ENCODE measurements at places on chromosomes 3 and 15.

DNA sequence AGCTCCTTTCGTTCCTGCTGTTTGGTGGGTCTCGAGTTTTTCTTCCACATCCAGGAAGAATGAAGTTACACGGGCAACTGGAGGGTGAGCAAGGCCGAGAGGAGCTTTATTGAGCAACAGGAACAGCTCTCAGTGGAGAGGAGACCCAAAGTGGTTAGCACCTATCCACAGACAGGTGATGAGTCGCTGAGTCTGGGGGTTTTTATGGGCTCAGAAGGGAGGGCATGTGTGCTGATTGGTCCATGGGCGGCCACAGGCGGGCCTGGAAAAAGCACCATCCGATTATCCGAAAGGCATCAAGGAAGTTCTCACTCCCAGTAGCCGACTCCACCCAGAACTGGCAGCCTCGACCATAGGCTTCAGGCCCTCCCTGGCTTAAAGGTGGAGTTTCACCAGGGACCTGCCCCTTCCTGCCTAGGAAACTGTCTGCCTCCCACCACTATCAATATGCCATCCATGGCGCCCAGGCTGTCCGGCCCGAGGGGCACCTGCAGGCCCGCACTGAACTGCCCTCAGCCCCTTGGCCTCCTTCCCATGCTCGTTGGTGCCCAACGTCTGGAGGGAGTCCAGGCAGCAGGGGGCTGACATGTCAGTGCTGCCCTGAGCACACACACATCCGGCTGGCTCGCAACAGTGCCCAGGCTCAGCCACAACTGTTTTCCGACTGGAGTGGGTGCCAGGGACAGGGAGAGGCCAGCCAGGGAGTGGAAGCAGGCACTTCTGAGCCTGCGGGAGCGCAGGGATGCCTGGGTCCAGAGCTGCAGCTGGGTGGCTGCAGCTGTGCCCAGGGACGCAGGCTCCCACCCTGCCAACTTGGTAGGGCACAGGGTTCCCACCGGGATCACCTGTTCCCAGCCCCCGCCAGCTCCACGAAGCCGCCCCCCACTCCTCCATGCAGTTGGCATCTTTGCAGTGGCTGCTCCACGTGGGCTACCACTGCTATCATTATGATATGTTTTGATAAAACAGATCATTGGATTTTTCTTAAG is 170.2 kb downstream of the FNDC3B start:
- DNase-seq: no peak

- no peak for DNase-seq
Observed at GRCh38 chr3:41674449-41674848, 287.5 kb downstream of the ULK4 start.

- DNase-seq: no peak
Observed at GRCh38 chr3:115758076-115758763, 134.9 kb downstream of the GAP43 start.

DNA sequence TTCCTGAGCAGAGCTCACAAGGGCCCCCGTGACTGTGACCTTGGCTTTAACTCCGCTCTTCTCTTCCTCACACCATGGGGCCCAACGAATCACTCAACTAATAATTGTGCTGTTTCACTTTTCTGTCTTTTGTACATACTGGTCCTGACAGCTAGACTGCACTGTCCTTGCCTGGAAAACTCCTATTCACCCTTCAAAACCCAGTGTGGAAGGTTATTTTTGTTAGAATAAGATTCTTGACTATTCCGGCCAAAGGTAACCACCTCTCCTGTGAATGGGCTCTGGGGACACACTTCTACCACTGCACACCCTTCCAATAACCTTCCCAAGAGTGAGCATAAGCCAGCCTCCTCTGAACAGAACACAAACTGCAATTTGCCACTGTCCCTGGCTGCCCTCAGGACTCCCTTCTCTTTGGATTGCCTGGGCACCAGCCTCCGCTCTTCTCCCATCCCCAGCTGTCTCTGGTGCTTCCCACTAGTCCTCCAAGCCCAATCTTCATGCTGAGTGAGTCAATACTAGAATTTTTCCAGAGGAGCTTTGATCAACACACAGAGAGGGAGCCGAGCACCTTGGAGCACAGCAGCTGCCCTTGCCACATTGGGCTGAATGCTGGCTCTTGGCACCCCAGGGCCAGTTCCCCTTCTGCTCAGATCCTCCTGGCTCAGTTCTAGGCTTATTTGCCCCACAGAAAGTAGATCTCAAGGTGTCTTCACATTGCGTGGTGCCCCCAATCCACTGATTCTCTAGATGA is 2.1 kb downstream of the SCN5A start:
- DNase-seq: no peak

GRCh38 chr15:100309109-100310040 is 32.4 kb downstream of the ADAMTS17 start:
- no peak for DNase-seq

GRCh38 chr3:165185707-165186327 is 10.4 kb downstream of the SLITRK3 start:
- no peak for DNase-seq

DNA sequence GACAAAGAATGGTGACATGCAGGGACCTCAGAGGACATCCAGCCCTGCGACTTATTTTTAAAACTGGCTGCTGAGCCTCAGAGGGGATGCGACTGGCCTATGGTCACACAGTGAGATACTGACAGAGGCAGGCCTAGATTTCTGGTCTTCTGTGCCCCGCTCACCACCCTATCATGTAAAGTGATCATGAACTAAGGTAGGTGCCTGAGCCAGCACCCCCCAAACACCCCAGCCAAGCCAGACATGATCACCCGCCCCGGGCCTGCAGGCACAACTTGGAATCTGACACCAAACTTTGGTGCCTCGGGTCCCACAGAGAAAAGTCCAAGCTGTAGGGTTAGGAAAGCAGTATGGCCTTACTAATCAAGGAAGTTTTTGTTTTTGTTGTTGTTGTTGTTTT is 33.9 kb upstream of the HHATL start:
- DNase-seq: no peak

DNA sequence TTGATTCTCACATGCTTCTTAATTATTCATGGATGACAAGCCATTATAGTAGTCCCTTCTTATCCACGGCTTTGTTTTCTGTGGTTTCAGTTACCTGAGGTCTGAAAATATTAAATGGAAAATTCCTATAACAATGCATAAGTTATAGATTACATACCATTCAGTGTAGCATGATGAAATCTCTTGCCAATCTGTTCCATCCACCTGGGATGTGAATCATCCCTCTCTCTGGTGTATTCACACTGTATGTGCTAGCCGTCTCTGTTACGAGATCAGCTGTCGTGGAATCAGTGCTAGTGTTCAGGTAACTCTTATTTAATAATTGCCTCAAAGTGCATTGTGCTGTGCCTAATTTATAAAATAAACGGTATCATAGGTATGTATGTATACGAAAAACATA is 5.2 kb downstream of the WDR5B start:
- no peak for DNase-seq

DNA sequence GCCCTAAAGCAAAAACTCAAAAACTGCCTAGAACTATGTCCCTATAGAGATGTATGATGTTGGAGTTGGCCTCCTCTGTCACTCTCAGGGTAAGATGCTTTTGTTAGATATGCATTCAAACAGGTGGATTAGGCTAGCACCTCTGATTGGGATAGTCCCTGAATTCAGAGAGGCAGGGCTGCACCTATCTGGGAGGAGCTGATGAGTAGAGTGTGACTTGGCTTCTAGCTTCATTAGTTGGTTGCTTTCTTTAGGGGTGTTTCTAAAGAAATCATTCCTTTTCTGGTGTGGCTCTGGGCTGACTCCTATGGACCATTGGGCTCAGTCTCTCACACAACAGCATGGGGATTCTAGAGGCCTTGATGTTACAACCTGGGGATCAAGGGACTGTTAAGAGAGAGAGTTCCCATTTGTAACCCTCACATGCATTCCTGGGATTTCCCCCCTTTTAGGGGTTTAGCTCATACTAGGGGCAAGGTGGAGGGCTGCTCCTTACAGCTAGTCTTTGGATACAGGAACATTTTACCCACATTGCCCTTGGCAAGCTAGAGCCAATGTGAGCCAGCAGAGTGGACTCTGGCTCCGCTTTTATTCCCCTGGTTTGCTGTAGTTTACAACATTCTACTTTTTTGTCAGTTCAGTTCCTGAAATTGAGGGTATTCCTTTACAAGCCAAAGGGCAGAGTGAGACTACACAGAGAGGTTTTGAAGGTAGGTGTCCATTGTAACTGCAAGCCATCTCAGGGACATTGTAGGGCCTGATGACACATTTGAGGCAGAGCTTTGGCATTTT is 7.5 kb downstream of the ZNF592 start:
- no peak for DNase-seq

DNA sequence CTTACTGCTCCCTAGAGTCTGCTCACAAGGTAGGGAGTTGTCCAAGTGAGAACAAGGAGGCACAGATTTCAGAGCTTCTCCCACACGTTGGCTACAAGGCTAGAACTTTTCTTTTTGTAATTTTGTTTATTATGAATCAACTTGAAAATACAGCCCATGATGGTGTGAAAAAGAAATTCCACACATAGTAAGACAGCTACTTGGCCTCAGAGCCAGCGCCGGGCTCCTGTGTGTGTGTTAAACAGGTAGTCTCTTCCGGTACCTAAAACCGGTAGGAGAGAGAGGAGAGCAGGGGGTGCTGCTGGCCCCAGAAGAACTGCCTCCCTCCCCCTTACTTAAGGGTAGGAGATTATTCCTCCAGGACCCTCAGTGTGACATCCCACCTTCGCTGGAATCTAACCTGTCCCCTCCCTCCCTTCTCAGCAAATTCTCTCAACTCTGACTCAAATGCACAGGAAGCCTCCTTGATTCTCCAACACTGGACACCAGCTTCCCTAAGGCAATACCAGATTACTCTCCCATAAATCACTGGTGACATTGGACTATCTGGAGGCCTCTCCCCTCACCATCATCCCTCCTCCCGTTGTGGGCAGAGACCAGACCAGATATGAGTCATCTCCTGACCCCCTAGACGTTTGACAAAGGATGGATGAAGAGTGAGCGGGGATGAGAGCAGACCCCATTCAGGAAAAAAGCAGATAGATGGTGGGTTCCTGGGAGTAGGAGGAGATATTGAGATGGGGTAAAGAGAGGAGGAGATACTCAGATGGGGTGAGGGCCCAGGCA is 4.5 kb upstream of the IP6K1 start:
- no peak for DNase-seq

GRCh38 chr15:66573348-66573718 is 7.5 kb upstream of the LCTL start:
- no peak for DNase-seq

Data from stimulated activated CD4-positive, alpha-beta T cell treated with anti-CD3 and anti-CD28 coated beads, Interleukin-1b, Interleukin-23, amount 100 ng/mL, for 1 hour (primary cell).